B cell (primary cell): ENCODE measurements at places on chromosomes 1 and 21. TPM values are rescaled to one million over a fixed set of nuclear protein-coding genes. Genes with fewer than 3 reads are reported as not detected.

- no peak overlapping the region for H3K4me3 ChIP-seq
- DNase-seq = no peak
- no peaks in the 10 kb centered on the region for H3K4me1 ChIP-seq
- no peaks in the 10 kb centered on the region for H3K36me3 ChIP-seq
- H3K27ac ChIP-seq = no peak overlapping the region
These were observed 97.4 kb downstream of the FAM78B start for GRCh38 chr1:166069390-166069789.

DNA sequence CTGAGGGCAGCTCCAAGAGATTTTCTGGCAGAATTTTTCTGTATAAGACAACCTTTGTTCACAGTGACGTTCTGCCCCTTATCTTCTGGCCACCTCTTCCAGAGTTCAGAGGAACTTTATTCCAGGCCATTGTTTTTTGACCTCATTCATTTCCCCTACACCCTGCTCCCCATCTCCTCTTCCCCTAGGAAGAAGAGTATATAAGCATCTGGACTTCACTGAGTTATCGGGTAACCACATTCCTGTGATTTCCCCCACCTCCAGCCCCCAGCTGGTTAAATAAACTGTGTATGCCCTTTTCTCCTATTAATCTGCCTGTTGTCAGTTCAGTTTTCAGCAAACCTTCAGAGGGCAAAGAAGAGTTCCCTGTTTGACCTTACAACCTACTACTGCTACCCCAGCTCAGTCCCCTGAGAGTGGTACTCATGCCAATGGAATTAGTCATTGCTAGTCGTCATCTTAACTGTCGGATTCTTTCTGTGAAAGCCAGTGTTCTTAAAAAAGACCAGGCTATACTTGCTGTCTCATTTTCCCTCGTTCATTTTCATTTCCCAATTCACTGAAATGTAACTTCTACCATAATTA lies 14.3 kb upstream of the ALG14 start:
- no peak overlapping the region for H3K27ac ChIP-seq
- DNase-seq = no peak
- no peak overlapping the region for H3K4me3 ChIP-seq

GRCh38 chr1:153361480-153362109 lies 3.9 kb downstream of the S100A9 start:
- no peak overlapping the region for H3K27ac ChIP-seq
- H3K27me3 ChIP-seq = no peaks in the 10 kb centered on the region
- peaks cover 10% of the 10 kb centered on the region for H3K4me1 ChIP-seq
- no peak overlapping the region for H3K4me3 ChIP-seq
- no peak for DNase-seq
- no peaks in the 10 kb centered on the region for H3K36me3 ChIP-seq

DNA sequence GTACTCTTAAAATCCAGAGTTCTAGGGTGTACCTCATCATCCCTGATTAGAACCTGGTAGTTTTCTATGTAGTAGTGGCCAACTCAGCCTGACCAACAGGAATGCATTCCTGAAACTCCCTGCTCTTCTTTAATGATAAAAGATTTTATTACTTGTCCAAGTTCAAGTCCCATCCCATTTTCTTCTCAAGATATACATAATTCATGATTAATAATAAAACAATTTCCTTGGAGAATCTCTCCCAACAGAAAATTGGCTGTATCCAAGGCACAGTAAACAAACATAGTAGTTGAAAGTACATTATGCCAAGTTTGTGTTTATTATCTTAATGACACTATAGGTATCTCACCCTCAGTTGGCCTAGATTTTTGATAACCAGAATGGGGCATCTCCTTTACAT lies 714.1 kb upstream of the ADAMTS5 start:
- no peak for DNase-seq
- H3K27ac ChIP-seq = no peak overlapping the region
- no peak overlapping the region for H3K4me3 ChIP-seq

Gene C1orf185
- total RNA-seq = not detected in 2 replicates

Gene OR6N1
- total RNA-seq = not detected in 2 replicates

Gene DMRTA2
- not detected in 2 replicates for total RNA-seq

Gene LENEP
- total RNA-seq = 1.7 and 2.0 TPM in 2 replicates

DNA sequence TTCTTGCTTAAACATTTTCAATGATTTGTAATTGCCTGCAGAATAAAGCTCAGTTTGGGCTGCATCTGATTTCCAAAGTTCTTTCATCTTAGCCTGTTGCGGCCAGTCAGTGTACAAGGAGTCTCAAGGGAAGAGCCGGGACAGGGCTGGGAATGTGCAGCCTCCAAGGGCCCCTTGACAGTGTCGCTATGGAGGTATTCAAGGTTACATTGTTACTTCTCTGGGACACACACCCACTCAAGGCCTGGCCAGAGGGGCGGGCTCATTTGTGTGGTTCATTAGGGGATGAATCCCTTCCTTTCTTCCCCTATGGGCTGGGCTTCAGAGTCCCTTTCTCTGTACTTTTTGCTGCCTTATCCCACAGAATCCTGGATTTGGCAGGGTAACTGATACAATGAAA lies 107.6 kb upstream of the CSF3R start:
- H3K4me1 ChIP-seq = no peaks in the 10 kb centered on the region
- no peaks in the 10 kb centered on the region for H3K36me3 ChIP-seq
- H3K27me3 ChIP-seq = peaks cover 2% of the 10 kb centered on the region
- H3K4me3 ChIP-seq = no peak overlapping the region
- H3K27ac ChIP-seq = no peak overlapping the region

Gene OXCT2
- 1.0 and 1.5 TPM in 2 replicates for total RNA-seq

DNA sequence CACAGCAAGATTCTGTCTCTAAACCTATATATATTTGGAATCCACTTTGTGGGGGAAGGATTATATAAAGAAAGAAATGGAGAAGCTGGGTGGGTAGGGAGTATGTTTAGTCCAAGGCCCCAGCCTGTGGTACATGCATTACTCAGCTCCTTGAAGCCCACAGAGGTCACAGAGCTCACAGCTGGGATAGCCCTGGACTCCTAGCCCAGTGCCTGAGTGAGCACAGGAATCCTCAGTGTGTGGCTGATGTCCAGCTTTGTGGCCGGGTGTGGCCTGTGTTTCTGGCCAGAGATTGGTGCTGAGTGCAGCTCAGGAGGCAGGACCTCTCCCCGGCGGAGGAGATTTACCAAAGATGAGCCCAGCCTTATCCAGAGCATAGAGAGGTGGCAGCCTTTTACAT lies 7.6 kb downstream of the CAPN9 start:
- H3K36me3 ChIP-seq = no peaks in the 10 kb centered on the region
- no peak overlapping the region for H3K27ac ChIP-seq
- no peak overlapping the region for H3K4me3 ChIP-seq
- DNase-seq = no peak

Gene DHRS3
- 0.29 and 0.37 TPM in 2 replicates for total RNA-seq

DNA sequence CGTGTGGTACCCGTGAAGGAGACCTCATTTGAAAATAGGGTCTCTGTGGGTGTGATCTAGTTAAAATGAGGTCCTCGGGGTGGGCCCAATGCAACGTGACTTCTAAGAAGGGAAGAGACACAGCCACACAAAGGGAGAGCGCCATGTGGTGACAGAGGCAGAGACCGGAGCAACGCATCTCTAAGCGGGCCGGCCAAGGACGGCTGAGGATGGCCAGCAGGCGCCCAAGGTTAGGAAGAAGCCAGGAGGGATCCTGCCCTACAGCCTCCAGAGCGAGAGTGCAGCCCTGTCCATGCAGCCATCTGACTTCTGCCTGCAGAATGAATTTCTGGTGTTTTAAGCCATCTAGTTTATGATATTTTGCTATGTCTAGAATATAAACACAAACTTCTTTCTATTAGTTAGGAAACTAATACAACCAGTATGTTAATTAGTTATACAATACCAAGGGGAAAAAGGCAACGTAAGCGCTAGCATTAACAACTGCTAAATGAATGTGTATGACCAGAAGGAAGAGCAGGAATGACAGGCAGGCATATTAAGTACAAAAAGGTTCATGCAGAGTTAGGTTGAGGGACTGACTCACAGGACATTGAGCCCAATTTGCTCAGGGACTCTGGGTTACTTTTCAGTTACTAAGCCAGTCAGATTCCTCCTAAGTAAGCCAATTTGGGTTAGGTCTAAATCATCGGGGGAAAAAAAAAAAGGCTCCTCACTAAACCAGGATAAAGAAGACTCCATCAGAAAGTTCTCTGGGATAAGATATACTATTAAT lies 4.1 kb downstream of the CEP104 start:
- H3K36me3 ChIP-seq = peaks cover 22% of the 10 kb centered on the region
- H3K27me3 ChIP-seq = no peaks in the 10 kb centered on the region
- no peak overlapping the region for H3K4me3 ChIP-seq
- H3K4me1 ChIP-seq = peaks cover 16% of the 10 kb centered on the region
- H3K27ac ChIP-seq = no peak overlapping the region

DNA sequence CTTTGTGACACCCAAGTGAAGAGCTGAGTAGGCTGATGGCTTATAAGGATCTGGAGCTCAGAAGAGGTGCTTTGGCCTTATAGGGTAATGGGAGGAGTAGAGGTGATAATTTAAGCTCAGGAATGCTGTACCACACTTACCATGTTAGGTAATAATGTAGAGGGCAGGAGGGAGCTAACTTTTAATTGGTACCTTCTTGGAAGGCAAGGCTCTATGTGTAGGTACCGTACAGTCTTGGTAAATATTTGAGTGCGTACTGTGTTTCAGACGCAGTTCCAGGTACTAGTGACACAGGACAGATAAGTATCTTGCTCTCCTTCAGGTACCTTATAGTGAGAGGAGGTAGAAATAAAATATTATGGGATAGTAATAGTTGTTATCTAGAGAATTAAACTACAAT lies 16.8 kb downstream of the CAMSAP2 start:
- H3K36me3 ChIP-seq = no peaks in the 10 kb centered on the region
- no peaks in the 10 kb centered on the region for H3K27me3 ChIP-seq
- no peak for DNase-seq
- no peak overlapping the region for H3K27ac ChIP-seq

GRCh38 chr1:11831945-11832725 lies 15.4 kb downstream of the NPPA start:
- H3K4me1 ChIP-seq = no peaks in the 10 kb centered on the region
- no peak overlapping the region for H3K4me3 ChIP-seq
- no peaks in the 10 kb centered on the region for H3K36me3 ChIP-seq
- H3K27me3 ChIP-seq = no peaks in the 10 kb centered on the region

GRCh38 chr21:42835211-42835610 lies 44.1 kb downstream of the WDR4 start:
- DNase-seq = no peak
- peaks cover 12% of the 10 kb centered on the region for H3K4me1 ChIP-seq
- H3K27ac ChIP-seq = no peak overlapping the region
- H3K27me3 ChIP-seq = no peaks in the 10 kb centered on the region

GRCh38 chr1:23169727-23170335 lies 1.2 kb upstream of the LUZP1 start:
- peak overlapping the region; percentile 19 for H3K4me3 ChIP-seq
- no peaks in the 10 kb centered on the region for H3K27me3 ChIP-seq
- H3K27ac ChIP-seq = peak overlapping the region; percentile 44
- H3K4me1 ChIP-seq = peaks cover 24% of the 10 kb centered on the region

Gene CELA2A
- not detected in 2 replicates for total RNA-seq

Gene ADAMTS4
- total RNA-seq = 0.05 TPM in 1 of 2 replicates, not detected in the other

- H3K4me3 ChIP-seq = no peak overlapping the region
- DNase-seq = no peak
- H3K27me3 ChIP-seq = peaks cover 4% of the 10 kb centered on the region
- no peaks in the 10 kb centered on the region for H3K4me1 ChIP-seq
- H3K27ac ChIP-seq = no peak overlapping the region
These were observed 6.3 kb downstream of the FAAH start for GRCh38 chr1:46400421-46400820.

DNA sequence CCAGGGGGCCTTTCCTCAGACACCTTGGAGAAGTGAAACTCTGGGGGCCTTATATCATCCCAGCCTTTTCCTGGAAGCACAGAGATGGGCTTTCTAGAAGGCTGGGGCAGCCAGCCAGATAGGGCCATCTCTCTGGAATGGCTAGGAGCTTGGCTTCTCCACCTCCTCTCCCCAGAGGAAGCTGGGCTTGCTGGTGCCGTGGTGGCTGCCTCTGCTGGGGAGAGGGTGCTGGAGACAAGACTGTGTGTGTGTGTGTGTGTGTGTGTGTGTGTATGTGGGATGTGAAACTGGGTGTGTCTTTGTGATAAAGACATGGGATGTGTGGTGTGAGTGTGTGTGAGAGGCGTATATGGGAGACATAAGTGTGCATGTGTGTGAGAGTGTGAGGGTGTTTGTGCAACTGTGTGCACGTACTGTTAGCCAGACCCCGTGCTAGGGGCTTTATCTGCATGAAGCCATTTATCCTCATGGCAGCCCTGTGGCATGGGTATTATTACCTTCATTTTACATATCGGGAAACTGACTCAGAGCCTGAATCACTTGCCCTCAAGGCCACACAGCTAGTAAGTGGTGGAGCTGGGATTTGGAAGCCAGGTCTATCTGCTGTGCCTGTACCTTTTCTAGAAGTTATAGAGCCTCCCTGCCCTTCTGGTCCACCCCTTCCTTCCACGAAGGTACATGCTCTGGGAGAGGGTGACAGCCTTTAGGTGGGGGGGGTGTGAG lies 44.2 kb downstream of the PTPRU start:
- no peak overlapping the region for H3K4me3 ChIP-seq
- no peak for DNase-seq

GRCh38 chr1:64754173-64754572 lies 9.3 kb downstream of the RAVER2 start:
- H3K27ac ChIP-seq = no peak overlapping the region
- DNase-seq = no peak
- H3K4me1 ChIP-seq = no peaks in the 10 kb centered on the region
- H3K4me3 ChIP-seq = no peak overlapping the region

Gene AK5
- total RNA-seq = not detected in 2 replicates

GRCh38 chr1:183711741-183712361 lies 58.7 kb upstream of the APOBEC4 start:
- H3K27ac ChIP-seq = no peak overlapping the region
- no peak for DNase-seq
- H3K4me1 ChIP-seq = no peaks in the 10 kb centered on the region
- H3K27me3 ChIP-seq = no peaks in the 10 kb centered on the region

Gene PAQR6
- 1.4 and 1.8 TPM in 2 replicates for total RNA-seq

DNA sequence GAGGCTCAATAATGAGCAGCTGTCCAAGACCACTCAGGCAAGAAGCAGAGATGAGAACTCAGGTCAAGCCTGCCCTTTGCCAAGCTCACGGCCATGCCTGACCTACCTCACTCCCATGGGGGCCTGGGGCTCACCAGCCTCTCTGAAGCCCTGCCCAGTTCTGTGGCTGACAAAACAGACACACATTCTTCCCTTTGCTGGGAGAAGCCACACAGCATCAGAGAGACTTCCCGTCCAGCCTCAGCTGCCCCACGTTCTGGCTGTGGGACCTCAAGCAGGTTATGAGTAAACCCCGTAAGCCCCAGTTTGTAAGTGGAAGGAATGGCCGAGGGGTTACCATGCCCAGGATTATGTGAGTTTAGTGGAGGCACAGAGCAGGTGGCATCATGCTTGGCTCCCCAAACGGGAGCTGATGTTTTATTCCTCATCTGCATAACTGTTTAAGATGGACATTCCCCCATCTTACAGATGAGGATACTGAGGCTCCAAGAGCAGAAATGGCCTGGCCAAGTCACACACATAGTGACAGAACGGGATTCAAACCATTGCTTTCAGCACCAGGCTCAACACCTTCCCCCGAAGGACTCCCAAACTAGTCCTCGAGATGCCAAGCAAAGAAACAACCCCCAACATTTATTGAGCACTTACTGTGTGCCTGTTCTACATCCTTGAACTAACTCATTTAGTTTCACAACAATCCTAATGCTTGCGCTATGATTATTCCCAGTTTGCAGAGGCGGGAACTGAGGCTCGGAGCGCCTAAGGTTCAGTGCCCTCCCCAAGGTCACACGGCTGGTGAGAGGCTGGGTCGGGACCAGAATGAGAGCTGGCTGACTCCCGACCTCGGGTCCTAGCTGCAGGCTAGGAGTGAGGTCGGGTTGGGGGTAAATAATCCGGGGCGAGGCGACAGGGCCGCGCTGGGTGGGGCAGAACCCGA lies 49.1 kb upstream of the LAPTM5 start:
- peaks cover 42% of the 10 kb centered on the region for H3K27me3 ChIP-seq
- no peak for DNase-seq
- peaks cover 25% of the 10 kb centered on the region for H3K4me1 ChIP-seq
